Stimulated activated CD4-positive, alpha-beta T cell treated with anti-CD3 and anti-CD28 coated beads, Interleukin-12 subunit alpha, Interleukin-12 subunit beta, amount 100 ng/mL, for 24 hours (primary cell): ENCODE measurements at places on chromosomes 11 and 22.

GRCh38 chr11:1437500-1437899 lies 47.8 kb downstream of the BRSK2 start:
- no peak for DNase-seq

DNA sequence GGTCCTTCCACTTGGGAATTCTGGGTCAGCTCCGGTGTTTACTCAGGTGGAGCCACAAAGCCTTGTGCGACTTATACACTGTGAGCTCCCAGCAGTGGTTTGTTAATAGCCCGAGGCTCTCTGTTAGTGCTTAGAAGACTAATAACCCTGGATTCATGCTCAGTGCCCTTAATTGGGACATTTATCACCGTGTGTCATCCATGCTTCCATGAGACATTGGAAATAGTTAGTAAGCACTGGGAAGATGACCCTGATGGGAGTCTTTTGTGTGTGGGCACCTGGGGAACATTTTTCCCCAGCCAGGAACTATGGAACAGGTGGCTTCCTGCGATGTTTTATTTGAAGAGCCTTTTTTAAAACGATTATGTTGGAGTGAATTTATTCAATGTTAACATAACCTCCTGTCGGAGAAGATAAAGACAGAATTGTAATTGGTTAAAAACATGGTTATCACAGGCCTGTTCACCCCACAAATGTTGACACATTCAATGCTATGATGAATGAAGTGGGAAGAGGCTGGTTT lies 188.9 kb downstream of the MYO18B start:
- DNase-seq, result no peak

DNA sequence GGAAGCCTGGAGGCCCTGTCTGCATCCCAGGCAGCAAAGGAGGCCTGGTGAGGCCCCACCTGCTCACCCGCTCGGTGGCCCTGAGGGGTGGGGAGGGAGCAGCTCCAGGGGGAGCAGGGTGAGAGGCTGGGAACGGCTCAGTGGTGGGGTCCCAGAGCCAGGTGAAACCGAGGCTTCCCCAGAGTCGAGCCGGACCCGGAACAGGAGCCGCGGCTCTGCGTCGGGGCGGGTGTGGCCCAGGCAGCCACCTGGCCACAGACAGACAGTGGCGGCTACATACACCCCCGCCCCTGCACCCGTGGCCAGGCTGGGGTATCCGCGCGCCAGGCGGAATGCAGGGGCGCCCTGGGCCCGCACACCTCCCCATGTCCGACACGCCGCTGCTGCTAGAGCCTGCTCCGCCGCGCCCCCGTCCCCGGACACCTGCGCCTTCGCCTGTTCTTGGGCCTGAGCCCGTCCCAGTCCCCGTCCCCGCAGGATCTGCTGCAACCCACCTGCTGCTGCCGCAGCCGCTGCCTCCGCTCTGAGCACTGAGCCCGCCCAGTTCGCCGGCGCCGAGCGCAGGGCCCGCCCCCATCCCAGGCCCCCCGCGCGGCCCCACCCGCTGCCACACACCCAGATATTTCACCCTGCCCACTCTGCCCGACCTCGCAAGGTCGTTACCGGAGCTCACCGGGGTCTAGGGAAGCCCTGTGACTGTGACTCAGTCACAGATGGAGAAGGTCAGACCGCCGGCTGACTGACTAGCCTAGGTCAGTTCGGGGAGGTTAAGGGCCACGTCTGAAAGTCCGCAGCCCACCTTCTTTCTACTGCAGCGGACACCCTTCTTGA lies at the start of gene SLC7A4:
TSS of gene SLC7A4 (minus strand) at position 525 of the 831 bp plus-strand sequence. CDS start 749 bp downstream, outside the sequence.
- DNase-seq, result no peak

DNA sequence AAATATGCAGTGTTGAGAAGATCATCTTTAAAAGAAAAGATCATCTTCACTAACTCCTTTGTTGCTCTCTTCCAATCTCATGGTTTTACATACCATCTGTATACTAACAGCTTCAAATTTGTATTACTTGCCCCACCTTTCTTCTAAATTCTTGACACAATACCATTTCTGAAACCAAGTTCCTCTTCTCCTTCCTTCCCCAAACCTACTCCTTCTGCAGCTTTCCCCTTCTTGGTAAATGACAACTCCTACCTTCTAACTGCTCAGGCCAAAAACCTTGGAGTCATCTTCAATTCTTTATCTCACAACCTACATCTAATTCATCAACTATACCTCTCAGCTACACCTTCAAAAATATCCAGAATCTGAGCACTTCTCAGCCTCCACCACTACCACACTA lies 9.3 kb downstream of the PRCP start:
- no peak for DNase-seq

DNA sequence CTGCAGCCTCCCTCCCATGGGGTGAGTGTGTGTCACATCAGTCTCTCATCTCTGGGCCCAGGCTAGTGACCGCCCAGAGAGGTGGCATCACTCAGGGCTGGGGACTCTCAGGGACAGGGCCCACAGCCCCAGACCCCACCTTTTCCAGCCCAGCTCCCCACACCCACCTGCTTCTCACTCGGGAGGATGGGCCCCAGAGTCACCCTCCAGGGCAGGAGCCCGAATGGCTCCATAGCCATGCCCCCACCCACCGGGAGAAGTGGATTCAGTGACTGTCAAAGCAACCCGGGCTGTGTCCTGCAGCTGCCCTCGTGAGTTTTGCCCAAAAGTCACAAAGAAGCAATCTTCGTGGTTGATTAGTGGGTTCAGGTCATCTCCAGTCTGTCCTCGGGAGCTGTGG lies 26.0 kb downstream of the PARVG start:
- no peak for DNase-seq

DNA sequence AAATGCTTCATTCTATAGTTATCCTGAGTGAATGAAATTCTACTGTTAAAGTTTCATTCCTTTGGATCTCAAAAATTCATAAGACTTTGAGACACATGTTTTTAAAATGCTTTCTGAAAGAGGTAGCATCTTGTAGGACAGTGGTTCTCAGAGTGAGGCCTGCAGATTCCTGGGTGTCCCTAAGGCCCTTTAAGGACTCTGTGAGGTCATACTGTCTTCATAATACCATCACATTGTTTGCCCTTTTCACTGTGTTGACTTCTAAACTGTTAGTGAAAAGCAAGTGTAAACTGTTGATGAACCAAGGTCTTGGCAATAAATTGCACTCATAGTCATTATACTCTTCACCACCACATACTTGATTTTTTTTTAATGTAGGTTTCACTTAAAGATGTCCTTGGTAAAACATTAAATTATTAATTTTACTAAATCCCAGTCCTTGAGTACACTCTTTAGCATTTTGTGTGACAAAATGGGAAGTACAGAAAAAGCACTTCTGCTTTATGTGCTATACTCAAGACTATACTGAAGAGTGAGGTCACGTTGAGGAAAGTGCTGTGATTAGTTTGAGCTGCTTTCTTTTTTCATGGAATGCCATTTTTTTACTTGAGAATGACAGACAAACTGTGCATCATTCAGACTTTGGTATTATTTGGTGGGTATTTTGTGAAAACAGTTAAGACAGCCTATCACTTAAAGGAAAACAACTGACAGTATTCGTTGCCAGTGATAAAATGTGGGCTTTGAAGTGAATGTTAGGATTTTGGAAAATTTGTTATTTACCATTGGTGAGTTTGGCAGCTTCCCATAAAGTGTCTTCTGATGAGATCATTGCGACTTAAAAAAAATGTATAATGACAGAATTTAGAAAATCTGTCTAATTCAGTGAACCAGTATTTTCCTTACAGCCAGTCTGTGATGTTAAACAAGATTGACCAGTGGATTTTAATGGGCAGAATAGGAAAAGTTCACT lies 61.1 kb downstream of the SPECC1L start:
- no peak for DNase-seq

- DNase-seq, result no peak
Observed at GRCh38 chr11:118046051-118046963, 30.6 kb upstream of the TMPRSS4 start.

GRCh38 chr22:36463783-36464184 lies 17.7 kb downstream of the TXN2 start:
- DNase-seq, result no peak

GRCh38 chr11:10441091-10441490 lies 14.0 kb upstream of the AMPD3 start:
- DNase-seq, result no peak

DNA sequence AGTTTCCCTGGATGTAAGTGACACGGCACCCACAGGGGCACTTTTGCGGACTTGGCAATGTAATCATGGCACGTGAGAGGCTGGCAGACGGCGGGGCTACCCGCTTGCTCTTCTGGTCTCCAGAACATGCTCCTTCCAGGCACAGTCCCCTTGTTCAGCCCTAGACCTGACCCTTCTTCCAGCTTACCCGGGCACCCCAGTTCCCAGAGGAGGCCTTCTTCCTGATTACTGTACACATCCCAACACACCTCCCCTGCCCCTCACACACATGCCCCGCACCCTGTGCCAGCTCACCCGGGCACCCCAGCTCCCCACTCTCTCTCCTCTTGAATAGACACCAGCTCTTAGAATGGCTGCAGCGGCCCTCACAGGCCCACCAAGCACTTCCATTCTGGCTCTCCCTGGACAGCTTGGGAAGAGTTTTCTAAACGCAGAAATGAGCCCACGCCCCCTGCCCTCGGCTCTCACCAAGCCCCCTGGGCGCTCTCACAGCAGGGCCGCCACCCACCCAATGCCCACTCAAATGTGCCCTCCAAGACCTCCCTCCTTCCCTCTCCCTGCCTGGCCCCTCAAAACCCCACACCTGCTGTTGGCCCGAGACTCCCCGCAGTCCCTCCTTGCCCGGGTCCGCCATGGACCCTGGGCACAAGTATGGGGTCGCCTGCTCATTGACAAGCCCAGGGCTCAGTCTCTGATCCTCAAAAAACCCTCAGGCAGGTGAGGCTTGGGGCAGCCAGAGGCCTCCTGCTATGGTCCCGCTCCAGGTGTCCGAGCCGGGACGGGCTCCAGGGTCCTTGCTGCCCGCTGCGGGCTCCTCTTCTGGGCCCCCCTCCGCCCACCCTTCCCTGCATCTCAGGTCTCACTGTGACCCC lies 88.5 kb downstream of the WNT7B start:
- DNase-seq, result no peak

DNA sequence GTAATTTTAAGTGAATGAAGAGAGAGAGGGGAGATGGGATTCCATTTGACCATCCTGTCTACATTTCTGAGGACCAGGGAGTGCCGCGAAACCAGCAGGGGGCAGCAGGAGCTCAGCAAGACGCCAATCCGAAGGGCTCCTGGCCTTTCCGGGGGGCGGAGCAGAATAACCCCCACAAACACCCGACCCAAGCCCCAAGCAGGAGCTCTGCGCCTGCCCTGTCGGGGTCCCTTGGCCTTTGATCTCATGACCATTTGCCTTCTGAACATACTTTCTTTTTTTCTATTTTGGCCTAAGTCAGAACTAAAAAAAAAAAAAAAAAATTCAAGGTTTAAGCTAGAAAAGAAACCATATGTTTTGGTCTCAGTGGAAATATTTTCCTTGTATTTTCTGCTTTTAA lies 21.9 kb upstream of the SCN2B start:
- DNase-seq, result peak; percentile 86

DNA sequence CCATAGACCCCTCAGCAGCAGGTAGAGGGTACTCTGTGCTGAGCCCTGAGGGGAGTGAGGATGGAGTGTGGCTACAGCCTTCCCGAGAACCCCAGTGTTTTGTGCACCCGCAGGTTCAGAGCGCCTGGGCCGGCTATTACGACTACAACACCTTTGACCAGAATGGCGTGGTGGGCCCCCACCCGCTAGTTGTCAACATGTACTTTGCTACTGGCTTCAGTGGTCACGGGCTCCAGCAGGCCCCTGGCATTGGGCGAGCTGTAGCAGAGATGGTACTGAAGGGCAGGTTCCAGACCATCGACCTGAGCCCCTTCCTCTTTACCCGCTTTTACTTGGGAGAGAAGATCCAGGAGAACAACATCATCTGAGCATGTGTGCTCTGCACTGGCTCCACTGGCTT lies 5.6 kb upstream of the TIRAP start:
- no peak for DNase-seq

DNA sequence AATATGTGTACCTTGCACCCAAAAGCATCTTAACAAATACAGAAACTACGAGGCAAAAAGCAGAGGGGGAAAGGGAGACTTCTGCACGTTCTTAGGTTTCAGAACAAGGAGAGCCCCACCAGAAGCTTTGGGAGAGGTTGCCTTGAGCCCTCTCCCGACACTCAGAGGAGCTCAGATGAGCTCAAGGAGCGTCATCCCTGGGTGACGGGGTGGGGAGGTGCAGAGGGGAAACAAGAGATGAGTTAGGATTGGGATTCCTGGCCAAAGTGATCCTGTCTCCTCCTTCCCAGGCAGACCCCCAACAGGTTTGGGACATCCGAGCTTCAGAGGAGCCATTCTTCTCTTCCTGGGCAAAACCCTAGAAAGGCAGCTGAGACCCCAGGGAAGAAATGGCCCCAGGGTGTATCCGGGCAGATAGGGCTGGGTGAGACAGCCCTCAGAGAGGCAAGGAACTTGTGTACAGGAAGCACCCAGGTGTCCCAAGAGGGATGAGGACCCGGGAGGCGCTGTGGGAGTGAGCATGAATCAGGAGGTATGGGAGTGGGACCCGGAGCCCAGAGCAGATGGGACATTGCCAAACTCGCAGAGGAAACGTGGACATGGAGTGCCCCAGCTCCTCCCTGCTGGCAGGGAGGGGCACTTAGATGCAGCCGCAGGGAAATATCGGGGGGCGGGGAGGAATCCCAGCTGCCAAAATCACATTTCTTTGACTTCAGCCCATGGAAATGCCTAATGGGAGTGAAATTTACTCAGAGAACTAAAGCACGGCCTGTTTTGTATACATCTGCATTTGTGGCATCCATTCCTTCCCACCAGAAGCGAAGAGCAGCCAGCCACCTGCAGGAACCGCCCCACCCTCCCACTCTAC lies 12.4 kb downstream of the C1QTNF6 start:
- no peak for DNase-seq

- no peak for DNase-seq
Observed at GRCh38 chr11:64661146-64661545, 61.9 kb downstream of the NRXN2 start.

DNA sequence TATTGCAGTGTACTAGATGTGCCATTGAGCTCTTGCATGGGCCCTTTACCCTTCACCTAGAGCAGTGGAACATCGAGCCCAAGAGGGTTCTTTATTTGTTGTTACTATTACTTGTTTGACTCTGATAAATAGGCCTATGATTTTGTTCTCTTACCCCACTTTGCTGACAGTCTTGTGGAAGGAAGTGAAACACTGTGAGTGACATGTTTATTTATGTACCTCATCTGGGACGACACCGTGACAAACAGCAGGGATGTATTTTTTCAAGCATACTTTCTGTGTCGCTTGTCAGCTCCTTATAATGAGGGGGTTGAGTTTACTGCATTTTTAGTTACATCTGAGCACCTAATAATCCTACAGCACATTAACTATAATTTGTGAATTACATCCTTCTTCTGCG lies 1010.3 kb upstream of the TENM4 start:
- no peak for DNase-seq

- no peak for DNase-seq
Observed at GRCh38 chr11:125079151-125079877, 16.2 kb downstream of the SLC37A2 start.

GRCh38 chr11:70527429-70528045 lies 129.2 kb downstream of the CTTN start:
- no peak for DNase-seq

- DNase-seq, result no peak
Observed at GRCh38 chr11:107577346-107577711, 11.8 kb upstream of the ALKBH8 start.

DNA sequence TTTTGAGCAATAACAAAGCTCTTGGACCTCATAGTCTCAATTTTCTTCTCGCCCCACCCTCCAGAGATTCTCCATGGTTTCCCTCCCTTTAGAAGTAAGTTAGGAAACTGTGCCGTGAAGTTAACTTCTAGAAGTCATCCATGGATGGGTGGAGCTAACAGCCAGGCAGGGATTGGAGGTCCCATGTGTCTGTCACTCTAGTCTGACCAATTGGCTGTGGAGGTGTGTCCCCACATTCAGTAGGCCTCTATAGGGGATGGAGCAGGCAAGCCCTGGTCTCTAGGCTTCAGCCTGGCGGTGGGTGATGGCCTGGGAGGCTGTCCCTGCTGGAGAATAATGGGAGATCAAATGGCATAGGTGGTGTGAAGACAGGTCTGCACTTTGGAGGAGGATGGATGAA lies 50.7 kb downstream of the TP53I11 start:
- DNase-seq, result peak; percentile 39
